Stimulated activated CD4-positive, alpha-beta T cell treated with anti-CD3 and anti-CD28 coated beads, Interleukin-1b, Interleukin-23, amount 100 ng/mL, for 4 hours (primary cell): ENCODE measurements at places on chromosomes 2 and 18.
A peak's percentile ranks its signal among the peaks of the same experiment; 100 is the strongest.

- no peak for DNase-seq
These were observed 133.3 kb downstream of the GFPT1 start for GRCh38 chr2:69253611-69254301.

DNA sequence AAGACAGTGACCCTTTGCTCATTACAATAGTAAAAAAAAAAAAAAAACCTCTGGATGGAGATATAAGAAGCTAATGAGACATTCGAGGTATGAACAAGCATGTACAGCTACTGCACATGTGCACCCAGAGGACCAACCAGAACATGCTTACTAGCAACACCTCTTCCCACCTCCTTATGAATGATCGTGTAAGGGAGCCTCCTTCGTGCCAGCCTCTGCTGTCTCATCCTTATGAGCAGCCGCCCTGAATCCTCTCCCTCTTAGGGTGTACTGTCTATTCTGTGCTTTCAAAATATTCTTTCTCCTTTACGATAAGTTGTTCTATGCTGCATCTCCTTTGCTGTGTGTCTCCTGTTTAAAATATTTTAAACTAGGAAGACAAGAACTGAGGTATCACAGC, 91.4 kb upstream of the ACSL3 start:
- no peak for DNase-seq

- DNase-seq: no peak
These were observed 61.9 kb downstream of the DIS3L2 start for GRCh38 chr2:232023426-232023825.

DNA sequence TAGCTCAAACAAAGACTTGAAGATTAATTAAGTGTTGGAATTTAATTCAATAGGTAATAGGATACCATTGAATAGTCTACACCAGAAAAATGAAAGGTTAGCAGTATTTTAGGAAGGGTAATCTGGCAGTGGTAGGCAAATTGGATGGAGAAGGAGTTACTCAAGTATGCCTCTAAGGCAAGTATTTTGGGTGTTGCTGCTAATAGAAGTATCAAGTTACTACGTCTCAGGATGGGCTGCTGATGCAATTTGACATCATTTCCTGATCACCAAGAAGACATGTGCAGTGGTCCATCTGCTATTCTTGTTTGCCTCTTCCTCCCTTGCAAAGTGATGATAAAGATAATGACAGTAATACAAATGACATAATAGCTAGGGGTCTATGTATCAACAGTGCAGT, 485.3 kb downstream of the TGIF1 start:
- DNase-seq: no peak

DNA sequence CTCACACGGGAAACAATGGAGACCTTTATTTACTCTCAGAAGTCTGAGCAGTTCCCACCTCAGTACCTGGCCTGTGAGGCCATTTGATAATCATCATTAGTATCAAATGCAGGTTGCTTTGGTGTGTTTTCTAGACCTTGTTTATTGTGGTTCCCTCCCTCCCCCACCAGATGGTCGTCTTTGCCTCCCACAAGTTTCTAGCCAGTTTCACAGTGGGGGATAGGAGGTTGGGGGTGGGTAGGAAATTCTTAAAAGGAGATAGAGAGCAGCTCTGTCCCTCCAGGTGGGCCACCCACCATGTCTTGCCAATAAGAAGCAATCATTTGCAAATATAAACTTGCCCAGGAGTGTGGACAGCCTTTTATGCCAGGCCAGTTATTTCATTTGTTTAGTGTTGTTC, 31.3 kb downstream of the SETBP1 start:
- DNase-seq: no peak

GRCh38 chr2:226215902-226216503, 583.6 kb downstream of the IRS1 start:
- peak; percentile 24 for DNase-seq

DNA sequence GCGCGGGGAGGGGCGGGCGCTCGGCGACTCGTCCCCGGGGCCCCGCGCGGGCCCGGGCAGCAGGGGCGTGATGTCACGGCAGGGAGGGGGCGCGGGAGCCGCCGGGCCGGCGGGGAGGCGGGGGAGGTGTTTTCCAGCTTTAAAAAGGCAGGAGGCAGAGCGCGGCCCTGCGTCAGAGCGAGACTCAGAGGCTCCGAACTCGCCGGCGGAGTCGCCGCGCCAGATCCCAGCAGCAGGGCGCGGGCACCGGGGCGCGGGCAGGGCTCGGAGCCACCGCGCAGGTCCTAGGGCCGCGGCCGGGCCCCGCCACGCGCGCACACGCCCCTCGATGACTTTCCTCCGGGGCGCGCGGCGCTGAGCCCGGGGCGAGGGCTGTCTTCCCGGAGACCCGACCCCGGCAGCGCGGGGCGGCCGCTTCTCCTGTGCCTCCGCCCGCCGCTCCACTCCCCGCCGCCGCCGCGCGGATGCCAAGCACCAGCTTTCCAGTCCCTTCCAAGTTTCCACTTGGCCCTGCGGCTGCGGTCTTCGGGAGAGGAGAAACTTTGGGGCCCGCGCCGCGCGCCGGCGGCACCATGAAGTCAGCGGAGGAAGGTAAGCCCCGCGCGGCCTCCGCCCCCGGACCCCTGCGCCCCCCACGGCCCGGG, at the start of gene NFATC1:
Gene NFATC1, plus strand, starts transcription at position 170 of the 644 bp plus-strand sequence. Its CDS starts 295 bp downstream, at position 465.
- DNase-seq: peak; percentile 84

DNA sequence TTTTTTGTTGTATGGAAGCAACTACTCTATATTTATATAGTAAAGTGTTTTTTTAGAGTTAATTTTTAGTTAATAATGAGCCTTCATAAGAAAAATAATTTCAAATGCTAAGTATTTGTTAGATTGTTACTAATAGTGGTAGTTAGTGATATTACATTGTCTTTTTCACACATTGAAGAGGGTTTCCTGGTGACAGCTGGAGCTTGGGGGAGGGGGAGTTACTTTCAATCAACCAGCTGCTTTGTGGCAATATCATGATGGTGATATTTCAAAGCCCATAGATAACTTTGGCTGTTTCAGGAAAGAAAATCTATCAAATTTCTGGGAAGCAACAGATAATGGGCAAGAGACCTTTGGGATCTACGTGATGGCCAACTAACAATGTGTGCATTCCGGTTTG, 4.1 kb downstream of the RHBDD1 start:
- DNase-seq: no peak

- no peak for DNase-seq
These were observed 422.5 kb downstream of the CMPK2 start for GRCh38 chr2:6443061-6443823.

GRCh38 chr2:23387221-23387550, 2.2 kb downstream of the KLHL29 start:
- no peak for DNase-seq

DNA sequence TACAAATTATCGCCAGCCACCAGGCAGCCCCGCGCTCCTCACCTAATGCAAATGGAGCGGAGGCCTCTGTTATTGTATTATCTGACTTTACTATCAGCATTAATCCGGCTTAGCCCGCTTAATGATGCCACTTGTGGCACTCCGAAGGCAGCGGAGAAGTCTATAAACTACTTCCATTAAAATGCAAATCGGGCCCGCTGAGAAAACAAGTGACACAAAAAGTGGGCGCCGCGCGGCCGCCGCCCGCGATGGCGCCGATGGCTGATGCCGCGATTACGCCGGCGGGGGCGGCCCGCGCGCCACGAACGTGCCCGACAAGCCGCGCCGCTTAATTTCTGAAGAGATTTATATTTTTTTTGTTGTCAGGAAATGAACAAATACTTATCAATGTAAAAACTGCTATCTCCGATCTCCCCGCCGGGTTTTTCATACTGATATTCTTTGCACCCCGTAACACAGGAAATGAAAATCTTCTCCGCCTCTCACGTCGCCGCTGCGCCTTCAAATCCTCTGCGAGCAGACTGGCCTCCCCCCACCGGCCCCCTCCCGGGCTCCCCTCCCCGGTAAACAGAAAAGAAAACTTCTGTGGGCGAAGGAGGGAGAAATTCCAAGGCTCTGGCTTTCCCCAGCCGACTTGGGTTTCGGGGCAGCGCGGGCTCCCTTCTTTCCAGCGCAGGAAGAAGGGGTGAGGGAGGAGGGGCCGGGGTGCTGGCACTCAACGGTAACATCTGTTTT, 221.8 kb downstream of the INSIG2 start:
- peak; percentile 42 for DNase-seq

GRCh38 chr2:225017713-225018112, 24.6 kb downstream of the DOCK10 start:
- DNase-seq: no peak

- DNase-seq: no peak
These were observed 2.8 kb downstream of the C1D start for GRCh38 chr2:68059784-68060525.

DNA sequence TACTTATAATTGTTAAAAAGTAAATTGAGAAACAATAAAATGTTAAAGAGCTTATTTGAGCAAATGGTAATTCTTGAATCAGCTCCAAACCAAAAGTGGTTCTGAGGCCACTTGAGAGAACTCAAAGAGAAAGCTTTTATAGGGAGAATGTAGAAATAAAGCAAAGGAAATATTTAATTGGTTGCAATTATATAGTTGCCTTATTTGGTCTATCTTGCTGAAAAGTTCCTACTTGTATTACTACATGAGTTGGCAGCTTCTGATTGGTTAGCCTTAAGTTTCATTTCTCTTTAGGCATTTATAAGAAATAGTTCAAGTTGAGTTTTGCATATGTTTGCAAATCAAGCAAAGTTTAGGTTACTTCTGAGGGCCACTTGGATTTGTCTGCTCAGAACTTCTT, 38.1 kb downstream of the SCN2A start:
- DNase-seq: no peak

DNA sequence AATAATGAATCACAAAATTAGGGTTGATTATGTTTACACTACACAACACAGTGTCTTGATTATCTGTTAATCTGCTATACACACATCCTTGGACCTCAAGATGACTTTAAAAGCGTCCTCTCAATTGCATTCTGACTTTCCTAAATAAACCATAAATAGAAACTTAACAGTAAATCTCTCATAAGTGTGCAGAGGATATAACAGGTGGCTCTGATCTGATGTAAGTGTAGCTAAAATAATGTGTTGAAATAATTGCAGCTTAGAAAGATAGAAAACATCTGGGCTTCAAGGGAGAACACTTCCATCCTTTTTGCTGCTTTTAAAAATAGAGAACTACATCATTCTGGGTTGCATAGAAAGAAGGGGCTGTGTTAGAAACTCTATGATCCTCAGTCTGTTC, 78.4 kb upstream of the EFEMP1 start:
- DNase-seq: no peak

GRCh38 chr2:17752246-17752645, 1.4 kb downstream of the SMC6 start:
- DNase-seq: no peak

DNA sequence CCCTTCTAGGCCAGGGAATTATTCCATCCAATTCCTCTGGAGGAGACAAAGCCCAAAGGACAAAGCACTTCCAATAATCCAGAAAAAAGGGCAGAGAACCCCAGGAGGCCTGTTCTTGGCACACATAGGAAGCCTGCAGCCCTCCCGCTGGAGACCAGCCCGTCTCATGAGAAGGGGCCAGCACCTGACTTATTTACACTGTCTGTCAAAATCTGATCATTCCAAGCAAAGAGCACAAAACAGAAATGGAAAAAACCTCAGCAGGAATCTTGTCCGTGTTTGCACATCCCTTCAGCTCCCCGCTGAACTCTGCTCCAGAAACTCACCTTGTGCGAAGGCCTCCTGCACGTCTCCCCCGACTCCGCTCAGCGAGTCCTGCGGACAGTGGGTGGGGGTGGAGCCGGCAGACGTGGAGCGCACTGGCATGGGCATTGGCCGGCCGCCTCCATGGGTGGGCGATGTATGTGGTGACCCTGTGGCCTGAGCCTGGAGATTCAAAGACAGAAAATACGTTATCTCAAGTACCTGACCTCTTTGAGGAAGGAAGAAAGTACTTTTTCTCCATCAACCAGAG, 46.2 kb upstream of the DNMT3A start:
- DNase-seq: no peak

DNA sequence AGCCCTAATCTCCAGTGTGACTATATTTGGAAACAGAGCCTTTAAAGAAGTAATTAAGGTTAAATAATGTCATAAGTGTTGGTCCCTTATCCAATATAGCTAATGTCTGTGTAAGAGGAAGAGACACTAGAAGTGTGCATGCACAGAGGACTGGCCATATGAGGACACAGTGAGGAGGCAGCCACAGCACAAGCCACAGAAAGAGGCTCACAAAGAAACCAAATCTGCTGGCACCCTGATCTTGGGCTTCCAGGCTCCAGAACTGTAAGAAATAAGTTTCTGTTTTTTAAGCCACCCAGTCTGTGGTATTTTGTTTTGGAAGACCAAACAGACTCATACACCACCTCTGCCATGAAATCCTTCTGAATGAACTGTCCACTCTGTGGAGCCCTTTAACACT, 186.4 kb upstream of the SLC39A10 start:
- DNase-seq: no peak

- DNase-seq: no peak
These were observed 529.9 kb upstream of the KLHL29 start for GRCh38 chr2:22855081-22855480.

- no peak for DNase-seq
These were observed 5.9 kb downstream of the TIA1 start for GRCh38 chr2:70242552-70242951.

- DNase-seq: peak; percentile 34
These were observed 43.7 kb upstream of the SEMA4C start for GRCh38 chr2:96913398-96914202.

GRCh38 chr2:143835481-143835880, 684.4 kb downstream of the ZEB2 start:
- DNase-seq: no peak

GRCh38 chr2:23625726-23626125, 240.7 kb downstream of the KLHL29 start:
- no peak for DNase-seq

- no peak for DNase-seq
These were observed 178.3 kb upstream of the LRATD1 start for GRCh38 chr2:14454202-14454601.

DNA sequence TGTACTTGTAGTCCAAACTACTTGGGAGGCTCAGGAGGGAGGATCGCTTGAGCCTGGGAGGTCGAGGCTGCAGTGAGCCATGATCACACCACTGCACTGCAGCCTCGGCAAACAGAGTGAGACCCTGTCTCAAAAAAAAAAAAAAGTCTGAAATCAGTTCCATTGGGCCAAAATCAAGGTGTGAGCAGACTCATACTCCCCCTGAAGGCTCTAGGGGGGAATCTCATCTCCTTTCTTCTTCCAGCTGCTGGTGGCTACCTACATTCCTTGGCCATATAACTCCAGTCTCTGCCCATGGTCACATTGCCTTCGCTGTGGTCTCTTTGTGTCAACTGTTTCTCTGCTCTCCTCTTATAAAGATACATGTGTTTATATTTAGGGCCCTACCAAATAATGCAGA, 234.0 kb downstream of the LRRTM1 start:
- DNase-seq: no peak

- DNase-seq: no peak
These were observed 18.6 kb upstream of the VPS4B start for GRCh38 chr18:63440881-63441280.

GRCh38 chr2:121555008-121555407, 24.3 kb downstream of the RNU4ATAC start:
- DNase-seq: no peak

- DNase-seq: no peak
These were observed 73.6 kb upstream of the CYP1B1 start for GRCh38 chr2:38149531-38149930.

- DNase-seq: no peak
These were observed 259.4 kb upstream of the SIX2 start for GRCh38 chr2:45268631-45269030.
